Dorsolateral prefrontal cortex (tissue), 122 donors: ENCODE measurements at places on chromosomes 1 and 21.

DNA sequence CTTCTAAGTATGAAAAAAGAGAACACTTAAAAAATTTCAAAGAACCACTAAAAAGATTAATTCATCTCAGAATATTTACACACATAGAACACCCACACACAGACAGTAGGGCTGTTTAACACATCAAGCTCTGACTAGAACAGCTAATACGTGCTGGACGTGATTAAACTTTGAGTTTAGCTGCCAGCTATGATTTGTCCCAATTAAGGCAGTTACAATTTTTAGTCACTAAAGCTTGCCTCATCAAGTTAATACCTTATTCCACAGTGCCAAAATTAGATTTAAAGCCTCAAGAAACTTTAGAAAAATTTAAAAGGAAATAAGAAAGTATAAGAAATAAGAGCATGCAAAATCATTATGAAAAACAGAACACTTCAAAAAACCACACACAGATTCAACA lies 18.9 kb downstream of the SLC16A1 start:
- DNase-seq = no peak

- DNase-seq = no peak
Observed at GRCh38 chr1:12499539-12500240, 118.3 kb downstream of the DHRS3 start.

DNA sequence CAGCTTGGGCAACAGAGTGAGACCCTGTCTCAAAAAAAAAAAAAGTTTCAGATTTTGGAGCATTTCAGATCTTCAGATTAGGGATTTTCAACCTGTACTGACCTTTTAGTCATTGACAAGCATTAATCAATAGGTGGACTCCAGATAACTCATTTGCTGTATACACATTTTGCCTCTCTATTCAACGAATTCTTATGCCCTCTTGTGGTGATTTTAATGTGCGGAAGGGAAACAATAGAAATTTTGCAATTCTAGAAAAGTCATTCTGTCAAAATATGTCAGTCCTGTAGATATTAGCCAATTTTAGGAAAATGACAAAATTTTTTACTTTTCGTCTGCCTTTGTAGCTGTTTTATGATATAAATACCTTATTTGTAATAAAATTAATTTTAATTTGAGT lies 11.6 kb upstream of the OR2G2 start:
- no peak for DNase-seq

DNA sequence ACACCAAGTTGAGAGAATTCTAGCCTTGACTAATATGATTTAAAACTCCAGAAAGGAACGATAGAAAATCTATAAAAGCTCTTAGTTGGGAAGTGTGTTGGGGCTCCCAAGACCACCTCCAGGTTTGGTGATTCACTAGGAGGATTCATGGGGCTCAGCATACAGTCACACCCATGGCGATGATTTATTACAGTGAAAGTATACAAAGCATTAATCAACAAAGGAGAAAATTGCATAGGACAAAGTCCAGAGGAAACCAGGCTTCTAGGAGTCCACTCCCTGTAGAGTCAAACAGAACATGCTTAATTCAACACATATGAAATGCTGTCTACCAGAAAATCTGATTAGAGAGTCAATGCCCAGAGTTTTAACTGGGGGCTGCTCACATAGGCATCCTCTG lies 4.8 kb downstream of the CDCA8 start:
- no peak for DNase-seq

DNA sequence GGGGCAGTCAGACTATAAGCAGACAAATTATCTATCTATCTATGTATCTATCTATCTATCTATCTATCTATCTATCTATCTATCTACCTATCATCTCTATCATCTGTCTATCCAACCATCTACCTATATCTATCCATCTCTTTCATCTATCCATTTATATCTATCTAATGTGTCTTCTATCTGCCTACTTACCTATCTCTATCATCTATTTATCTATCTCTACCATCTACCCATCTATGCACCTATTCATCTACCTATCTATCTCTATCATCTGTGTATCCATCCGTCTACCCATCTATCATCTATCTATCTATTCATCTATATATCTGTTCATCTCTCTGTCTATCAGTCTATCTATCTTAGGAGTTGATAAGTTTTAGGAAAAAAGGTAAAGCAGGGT lies 10.8 kb upstream of the COG2 start:
- DNase-seq = no peak

- DNase-seq = no peak
Observed at GRCh38 chr1:114388432-114389003, 122.5 kb downstream of the TRIM33 start.

DNA sequence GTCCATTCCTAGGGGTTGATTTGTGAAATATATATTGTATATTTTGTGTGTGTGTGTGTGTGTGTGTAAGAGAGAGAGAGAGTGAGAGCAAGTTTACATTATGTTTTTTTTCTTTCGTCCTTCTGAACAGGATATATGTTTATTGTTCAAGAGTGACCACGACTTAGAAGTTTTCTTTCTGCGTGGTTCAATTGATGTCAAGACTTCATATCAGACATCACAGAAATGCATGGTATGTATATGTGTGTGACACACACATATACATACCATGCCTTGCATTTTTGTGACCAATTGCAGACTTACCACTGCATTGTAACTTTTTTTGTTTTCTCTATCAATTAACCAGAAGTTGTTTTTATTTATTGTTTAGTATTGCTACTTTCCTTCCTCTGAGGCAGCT lies 2.5 kb downstream of the RASAL2 start:
- DNase-seq = no peak

DNA sequence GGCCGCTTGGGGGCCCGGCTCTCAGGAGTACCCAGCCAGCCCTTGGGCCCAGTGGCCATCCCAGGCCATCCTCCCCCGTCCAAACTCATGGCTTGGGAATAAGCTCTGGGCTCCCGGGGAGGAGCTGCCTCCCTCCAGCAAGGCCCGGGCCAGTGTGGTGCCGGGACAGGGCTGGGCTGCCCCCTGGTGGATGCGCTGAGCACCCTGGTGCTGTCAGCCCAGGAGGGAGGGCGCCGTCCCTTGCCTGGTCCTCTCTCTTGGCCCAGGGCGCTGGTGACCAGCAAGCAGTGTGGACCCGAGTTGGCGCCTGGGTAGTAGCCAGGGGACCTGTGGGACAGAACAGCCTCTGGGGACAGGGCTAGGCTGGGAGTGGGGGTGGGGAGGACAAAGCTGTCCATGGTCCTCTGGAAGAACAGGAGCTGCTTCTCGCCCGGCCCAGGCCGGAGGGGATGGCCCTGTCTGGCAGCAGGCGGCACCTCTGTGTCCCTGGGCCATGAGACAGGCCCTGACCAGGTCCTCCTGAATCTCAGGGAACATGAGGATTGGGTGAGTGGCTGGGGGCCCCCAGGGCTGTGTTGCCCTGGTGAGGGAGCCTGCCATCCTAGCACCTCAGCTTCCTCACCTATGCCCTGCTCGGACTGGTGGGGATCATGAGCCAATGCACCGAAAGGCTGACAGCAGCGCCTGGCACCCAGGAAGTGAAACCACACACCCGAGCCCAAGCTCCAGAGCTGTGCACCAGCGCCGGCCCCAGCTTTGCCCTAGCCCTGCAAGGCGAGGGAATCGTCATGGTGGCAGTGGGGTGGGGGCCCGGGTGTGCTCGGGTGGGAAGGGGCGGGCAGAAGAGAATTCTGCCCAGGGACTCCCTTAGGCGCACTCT lies 9.4 kb downstream of the MORN1 start:
- DNase-seq = peak; percentile 73

DNA sequence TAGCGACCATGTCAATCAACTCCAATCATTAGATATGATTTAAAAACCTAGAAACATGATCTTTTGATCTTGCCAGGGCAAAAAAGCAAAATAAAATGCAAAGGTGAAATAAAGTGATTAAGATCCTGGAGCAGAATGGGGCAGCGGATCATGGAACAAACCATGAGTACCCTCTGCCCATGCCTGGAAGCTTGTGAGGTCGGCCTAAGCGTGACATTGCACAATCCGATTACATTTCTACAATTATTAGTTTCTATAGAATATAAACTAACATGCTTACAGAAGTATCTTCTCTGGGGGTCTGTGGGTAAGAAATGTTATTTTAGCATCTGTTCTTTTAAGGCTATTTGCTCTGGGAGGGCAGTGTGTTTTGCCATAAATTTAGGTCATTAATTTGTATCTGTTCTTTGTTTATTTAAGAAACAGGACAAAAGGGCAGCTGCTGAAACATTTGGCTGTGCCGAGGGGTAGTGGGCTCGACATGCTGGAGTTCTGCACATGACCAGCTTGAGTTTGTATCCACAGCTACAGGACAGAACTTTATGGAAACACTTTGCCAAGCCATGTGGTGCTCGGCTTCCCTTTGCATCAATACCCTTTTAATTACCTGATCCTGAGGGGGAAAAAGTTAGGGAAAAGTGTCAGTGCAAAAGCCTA lies 55.9 kb downstream of the ZBTB18 start:
- DNase-seq = no peak

DNA sequence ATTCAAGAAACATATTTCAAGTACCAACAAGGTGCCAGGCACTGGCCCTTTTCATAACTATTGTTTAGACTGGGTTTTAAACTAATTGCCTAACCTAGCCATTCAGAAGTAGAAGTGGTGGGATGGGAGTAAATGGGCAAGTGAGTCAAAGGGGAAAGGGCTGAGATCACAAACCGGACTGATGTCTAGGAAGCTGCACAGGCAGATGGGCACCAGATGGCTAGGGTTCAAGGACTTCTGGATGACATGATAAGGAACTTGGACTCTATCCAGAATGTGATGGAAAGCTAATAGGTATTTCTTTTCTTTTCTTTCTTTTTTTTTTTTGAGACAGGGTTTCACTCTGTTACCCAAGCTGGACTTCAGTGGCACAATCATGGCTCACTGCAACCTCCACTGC lies 46.6 kb downstream of the LYST start:
- no peak for DNase-seq

- no peak for DNase-seq
Observed at GRCh38 chr1:67118646-67119045, 16.1 kb downstream of the C1orf141 start.

- no peak for DNase-seq
Observed at GRCh38 chr1:92876351-92876750, 44.5 kb downstream of the RPL5 start.

DNA sequence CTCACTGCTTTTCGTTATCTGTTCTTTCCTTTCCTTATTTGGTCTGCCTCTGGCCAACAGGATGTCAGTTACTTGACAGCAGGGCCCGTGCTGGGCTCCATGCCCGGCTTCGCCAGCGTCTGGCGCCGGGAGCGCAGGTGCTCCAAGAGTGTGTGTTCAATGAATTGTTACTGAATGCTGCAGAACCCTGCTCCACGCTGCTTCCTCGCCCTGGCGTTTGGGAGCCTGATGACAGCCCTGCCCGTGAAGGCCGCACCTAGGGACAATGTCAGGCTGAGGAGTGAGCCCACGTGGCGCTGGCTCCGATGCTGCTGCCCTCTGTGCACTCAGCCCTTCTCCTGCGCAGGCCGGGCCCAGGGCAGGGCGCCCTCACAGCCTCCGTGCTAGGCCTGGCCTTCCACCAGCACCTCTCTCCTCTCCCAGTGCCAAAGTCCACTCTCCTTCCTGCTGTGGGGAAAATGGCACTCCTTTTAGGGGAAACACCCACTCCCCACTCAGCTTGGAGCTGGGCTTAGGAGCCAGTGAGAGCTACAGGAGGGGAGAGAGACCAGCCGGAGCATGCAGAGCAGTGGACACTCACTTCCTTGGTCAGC lies 51.4 kb downstream of the ACBD3 start:
- DNase-seq = peak; percentile 89

GRCh38 chr1:61368876-61369275 lies 286.5 kb downstream of the NFIA start:
- no peak for DNase-seq

- no peak for DNase-seq
Observed at GRCh38 chr21:44932408-44933181, 7.2 kb upstream of the SLX9 start.

DNA sequence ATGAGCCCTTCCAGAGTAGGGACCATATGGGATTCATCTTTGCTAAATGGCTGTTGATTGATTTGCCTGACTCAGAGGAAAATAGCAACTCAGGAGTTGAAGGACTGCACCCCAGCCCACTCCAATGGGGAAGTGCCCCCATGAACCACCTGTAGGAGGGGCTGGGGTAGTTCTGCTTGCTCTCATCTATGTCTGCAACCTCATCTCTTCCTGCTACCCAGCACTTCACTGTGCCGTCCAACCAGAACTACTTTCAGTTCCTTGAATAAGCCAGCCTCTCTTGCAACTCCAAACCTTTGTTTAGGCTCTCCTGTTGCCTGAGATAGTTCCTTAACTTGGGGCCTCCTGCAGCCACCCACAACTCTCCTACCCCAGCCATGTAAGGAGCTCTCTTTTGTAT lies 26.6 kb downstream of the BEND5 start:
- no peak for DNase-seq

DNA sequence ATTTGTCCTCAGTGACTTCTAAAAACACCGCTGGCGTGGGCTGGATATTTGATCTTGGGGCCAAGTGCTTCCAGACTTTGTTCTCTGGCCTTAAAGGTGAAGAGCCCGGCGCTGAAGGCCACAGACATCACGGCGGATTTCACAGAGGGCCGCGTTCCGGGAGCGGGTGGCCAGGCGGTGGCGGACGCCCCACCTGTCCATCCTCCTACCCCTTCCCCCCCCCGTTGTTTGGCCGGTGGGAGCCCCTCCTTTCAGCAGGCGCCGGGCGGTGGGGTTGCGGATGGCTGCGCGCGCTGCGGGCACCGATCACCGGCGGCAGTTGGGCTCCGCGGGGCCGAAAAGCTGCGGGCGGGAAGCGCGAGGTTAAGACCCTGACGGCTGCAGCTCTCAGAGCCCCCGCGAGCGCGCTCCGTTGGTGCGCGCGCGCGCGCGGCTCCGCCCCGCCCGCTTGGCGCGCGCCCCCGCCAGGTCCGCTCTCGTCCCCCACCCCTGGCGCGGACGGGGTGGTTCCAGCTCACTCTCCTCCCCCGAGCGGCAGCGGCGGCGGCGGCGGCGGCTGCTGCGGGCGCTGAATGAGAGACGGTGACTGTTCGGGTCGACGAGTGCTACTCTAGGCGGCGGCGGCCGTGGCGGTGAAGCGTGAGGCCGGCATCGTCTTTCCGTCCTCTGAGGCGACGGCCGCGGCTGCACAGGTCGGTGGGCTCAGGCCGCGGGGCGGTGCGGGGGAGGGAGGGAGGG lies at the start of gene RALGPS2:
Gene RALGPS2, plus strand, starts transcription at position 517 of the 738 bp plus-strand sequence. CDS start 51,521 bp downstream, outside the sequence.
- peak; percentile 71 for DNase-seq

DNA sequence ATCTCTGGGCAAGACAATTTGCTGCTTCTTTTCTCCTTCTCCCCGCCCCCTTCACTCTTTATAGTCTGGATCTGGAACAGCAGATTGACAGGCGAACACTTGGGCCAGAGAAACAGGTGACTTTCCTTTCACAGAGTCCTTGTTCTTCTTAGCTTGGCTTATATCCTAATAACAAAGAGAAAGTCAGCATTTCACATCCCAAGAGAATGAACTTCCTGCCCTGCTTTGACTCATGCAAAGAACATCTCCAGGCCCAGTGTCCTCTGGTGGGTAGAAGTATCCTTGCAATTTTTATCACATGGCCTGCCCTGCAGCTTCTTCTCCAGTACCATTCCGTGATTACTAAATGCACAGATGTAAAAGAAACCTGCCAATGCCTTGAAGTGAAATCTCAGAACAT lies 764.4 kb downstream of the ADGRL2 start:
- no peak for DNase-seq

DNA sequence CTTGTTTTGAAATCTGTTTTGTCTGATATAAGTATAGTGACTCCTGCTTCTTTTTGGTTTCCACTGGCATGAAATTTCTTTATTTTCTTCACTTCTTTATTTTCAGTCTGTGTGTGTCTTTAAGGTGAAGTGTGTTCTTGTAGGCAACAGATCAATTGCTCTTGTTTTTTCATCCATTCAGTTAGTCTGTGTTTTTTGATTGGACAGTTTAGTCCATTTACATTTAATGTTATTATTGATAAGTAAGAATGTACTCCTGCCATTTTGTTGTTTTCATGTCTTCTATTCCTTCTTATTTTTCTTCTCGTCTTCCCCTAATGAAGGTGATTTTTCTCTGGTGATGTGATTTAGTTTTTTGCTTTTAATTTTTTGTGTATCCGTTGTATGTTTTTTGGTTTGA lies 487.7 kb upstream of the PBX1 start:
- no peak for DNase-seq
